ENCODE measurements at places on chromosomes 5 and 9.

DNA sequence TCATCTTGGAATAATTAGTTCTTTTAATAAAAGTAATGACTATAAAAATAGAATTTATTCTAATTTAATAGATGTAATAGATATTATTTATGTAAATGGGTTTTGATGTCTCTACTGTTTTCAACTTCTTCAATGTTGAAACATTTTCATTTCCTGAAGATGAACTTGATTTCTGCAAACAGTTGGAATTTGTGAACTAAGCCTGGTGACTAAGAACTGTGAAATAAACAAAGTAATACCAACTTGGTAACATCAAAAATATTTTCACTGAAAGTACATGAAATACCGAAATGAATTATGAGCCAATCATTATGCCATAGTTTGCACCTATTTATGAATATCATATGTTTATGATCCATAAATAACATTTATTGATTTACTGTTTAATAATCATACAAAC, 143.8 kb upstream of the FGF10 start:
- no peak for DNase-seq

DNA sequence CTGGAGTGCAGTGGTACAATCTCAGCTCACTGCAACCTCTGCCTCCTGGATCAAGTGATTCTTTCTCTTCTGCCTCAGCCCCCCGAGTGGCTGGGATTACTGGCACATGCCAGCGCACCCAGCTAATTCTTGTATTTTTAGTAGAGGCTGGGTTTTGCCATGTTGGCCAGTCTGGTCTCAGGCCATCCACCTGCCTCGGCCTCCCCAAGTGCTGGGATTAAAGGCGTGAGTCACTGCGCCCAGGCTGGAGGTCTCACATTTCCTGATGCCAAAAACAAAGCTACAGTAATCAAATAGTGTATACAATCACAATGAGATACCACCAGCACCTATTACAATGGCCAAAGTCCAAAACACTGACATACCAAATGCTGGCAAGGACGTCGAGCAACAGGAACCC, 51.1 kb downstream of the TTLL11 start:
- no peak for DNase-seq

- no peak for DNase-seq
Measured at GRCh38 chr5:61525512-61526206, 193.6 kb downstream of the ZSWIM6 start.

DNA sequence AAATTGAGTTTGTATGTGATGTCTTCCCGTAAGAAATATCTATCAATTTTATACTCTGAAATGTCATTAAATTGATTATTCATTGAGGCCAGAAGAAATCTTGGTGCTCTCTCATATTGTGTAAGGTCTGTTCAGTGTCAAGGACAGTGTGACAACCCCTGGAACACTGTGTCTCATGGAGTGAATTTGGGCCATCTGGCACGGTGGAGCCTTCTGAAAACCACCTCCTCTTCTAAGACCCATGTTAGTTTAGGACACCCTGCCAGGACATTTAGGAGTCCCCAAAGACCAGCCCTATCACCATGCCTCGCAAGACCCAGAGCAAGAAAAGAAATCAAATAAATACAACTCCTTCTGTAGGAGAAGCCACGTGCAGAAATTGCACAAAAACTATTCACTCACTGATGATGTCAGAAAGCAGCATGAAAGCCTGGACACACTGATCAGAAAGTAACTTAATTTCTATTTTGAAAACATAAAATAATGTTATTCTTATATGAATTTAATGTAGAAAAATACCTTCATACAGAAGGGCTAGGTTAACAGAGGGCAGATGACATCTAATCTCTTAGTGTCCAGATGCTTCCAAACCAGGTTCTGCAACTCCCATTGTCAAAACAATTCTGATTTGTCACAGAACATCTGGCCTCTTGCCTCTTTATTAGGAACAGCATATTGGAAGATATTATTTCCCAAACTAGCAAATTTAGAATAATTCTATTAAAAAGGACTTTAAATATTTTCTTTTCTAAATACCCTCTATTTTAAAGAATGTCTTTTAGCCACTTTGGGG, 298.8 kb downstream of the NR2F1-AS1 start:
- no peak for DNase-seq

DNA sequence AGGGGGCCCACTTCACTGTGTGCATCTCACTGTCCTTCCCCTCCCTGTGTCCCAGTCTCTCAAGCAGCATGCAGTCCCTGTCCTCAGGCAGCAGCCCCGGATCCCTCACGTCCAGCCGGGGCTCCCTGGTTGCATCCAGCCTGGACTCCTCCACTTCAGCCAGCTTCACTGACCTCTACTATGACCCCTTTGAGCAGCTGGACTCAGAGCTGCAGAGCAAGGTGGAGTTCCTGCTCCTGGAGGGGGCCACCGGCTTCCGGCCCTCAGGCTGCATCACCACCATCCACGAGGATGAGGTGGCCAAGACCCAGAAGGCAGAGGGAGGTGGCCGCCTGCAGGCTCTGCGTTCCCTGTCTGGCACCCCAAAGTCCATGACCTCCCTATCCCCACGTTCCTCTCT, 62.8 kb upstream of the RARS1 start:
- DNase-seq: no peak

GRCh38 chr9:70069704-70070103, 26.1 kb downstream of the MAMDC2 start:
- no peak for DNase-seq

DNA sequence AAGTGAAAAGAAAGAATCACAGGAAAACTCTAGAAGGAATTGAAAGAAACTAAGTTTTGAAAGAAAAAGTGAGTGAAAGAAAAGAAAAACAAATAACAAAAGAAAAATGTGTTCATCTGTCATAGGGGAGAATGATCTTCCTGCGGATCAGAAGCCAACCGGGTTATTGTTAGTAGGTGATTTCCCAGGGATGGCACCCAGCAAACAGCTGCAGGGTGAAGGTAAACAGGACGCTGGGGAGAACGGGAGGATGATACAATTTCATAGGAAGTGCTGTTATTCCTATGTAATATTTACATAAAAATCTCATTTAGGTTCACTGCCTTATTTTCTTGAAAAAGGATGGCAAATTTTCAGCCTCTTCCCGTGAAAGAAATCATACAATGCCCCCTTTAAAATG, 72.4 kb upstream of the LHFPL2 start:
- DNase-seq: no peak

GRCh38 chr5:22986281-22986680, 133.1 kb upstream of the CDH12 start:
- DNase-seq: no peak

DNA sequence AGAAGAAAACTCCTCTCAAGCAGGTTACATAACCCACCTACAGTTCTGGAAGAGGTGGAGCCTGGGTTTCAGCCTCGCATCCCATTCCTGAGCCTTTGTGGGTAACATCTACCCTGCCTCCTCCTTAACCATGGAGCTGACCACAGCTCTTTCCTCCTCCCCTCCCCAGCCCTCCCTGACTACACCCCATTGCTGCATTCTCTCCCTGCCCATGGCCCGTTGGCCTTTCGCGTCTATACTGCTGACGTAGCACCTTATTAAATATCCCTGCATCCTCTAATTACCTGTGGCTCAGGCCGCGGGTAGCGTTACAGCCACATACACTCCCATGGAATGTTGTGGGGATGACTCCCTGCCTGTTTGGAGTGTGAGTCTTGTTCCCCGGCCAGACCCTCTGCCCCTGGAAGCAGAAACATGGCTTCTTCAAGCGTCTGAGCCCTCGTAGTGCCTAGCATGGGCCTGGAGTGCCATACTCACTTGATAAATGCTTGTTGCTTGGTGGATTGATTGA, 72.8 kb downstream of the WWC1 start:
- no peak for DNase-seq

GRCh38 chr9:124559871-124560270, 52.7 kb upstream of the NR5A1 start:
- DNase-seq: no peak

DNA sequence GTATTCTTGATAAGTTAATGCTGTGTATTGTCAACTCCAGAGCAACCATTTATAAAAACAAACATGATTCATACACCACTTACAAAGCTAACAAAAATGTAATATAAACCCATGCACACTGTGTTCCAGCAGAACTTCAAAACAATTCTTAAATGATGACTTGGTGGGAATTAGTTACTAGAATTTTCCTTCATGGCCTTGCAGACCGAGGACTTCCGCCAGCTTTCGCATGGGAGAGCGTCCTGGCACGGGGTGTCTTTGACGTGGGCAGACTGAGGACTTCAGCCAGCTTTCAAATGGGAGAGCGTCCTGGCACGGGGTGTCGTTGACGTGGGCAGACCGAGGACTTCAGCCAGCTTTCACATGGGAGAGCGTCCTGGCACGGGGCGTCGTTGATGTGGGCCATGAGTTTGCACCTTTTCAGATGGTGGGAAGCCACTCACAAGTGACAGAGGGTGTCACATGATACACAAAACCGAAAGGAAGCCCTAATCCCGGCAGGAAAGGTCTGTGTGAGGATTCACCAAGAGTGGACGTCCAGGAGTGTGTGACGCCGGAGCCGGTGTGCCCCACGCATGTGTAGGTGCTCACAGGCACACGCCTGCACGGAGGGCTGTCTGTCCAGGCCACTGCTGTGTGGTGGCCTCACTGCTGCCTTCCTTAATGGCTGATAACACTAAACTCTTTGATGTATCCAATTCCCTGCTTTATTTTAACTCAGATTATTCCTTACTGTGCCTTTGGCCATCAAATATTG, 211.3 kb upstream of the IRX4 start:
- no peak for DNase-seq

DNA sequence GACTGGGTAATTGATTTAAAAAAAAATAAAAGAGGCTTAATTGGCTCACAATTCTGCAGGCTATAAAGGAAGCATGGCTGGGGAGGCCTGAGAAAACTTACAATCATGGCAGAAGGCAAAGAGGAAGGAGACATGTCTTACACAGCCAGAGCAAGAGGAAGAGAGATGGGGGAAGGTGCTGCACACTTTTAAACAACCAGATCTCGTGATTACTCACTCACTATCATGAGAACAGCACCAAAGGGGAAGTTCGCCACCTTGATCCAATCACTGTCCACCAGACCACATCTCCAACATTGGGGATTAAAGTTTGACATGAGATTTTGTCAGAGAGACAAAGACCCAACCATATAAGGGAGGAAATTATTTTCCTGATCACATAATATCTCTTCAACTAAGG, 138.8 kb upstream of the NR4A3 start:
- DNase-seq: no peak

All from GM12892 (cell line).